ENCODE measurements at places on chromosomes 4 and X.

- no peak for DNase-seq
Observed at GRCh38 chrX:110406822-110407221, 48.2 kb downstream of the RTL9 start.

- DNase-seq: no peak
Observed at GRCh38 chr4:100876546-100876945, 358.7 kb upstream of the EMCN start.

DNA sequence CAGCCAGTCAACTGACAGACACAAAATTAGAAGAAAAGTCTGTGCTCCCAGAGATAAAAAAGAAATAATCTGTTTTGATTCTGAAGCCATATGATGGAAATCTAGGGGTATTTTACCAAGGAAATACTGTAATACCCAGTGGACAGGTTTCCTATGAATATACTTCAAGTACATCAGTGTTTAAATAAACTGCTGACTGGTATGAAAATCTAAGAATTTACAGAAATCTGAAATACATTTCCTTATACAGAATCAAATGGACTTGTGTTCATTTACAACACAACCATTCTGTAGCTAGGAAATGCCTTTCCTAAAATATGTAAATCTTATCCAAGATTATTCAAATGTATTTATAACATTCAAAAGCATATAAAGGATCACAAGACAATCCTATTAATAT, 13.4 kb downstream of the YTHDC1 start:
- no peak for DNase-seq

DNA sequence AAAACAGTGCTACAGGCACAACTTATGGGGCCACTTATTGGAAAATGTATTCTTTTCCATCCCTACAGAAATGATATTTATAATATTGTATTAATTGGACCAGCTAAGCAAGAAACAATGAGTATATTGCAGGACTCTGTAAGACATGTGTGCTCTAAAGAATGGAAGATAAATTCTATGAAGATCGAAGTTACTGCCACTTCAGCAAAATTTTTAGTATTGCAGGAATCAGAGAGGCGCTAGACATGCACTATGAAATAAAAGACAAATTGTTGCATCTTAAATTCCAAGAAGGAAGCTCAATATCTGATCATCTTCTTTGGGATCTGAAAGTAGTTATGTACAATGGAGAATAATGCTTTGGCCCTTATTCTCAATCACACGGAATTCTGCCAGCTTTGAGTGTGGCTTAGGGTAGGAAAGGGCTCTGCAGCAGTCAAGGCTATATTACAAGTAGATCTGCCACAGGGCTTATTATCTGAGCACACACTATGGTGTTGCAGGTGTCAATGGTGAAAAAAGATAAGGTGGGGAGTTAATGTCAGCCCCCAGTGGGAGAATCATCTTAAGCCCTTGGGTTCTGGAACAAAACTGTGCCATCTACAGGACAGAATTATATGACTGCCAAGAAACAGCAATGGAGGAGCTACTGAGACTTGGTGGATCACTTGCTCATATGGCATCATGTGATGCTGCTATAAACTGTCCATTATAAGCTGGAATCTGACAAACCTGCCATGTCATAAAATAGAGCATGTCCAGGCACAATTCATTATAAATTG, 334.0 kb upstream of the NDST3 start:
- no peak for DNase-seq

GRCh38 chr4:37998226-37998625, 38.0 kb downstream of the PTTG2 start:
- DNase-seq: no peak

All from SHP77 treated with DMSO at 0.1 percent for 48 hours (cell line).